CD4-positive, alpha-beta memory T cell (primary cell): ENCODE measurements at places on chromosomes 1 and 21.

DNA sequence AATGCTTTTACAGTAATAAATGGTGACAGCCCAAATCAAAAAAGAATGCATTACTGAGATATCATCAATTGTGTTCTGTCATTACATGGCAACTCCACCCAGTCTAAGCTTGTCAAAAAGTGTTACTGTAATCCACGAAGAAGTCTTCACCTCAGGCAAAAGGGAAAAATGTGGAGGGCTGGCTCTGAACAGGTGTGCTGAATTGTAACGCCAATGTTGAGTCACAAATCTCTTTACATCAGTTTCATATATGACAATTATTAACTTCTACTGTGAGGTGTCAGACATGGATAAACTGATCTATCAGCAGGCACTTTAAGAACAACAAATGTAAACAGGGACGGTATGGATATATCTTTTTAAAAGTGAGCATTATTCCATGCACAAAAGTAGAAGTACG, 98.5 kb upstream of the DMRTA2 start:
- DNase-seq: no peak

GRCh38 chr1:11893907-11894251, 32.3 kb downstream of the KIAA2013 start:
- peak; percentile 58 for DNase-seq

- no peak for DNase-seq
Observed at GRCh38 chr1:17315542-17316130, 7.6 kb downstream of the PADI4 start.

GRCh38 chr1:93577536-93578432, 103.9 kb downstream of the BCAR3 start:
- no peak for DNase-seq

DNA sequence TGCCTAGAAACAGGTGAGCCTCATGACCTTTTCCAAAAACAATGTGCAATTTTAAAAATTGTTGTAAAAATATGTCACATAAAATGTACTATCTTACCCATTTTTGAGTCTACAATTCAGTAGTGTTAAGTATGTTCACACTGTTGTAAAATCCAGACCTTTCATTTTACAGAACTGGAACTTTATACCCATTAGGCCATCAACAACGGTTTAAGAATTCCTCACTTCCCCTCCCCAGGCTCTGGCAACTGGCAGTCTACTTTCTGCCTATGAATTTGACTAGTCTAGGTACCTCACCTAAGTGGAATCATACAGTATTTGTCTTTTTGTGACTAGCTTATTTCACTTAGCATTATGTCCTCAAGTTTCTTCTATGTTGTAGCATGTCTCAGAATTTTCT, 8.6 kb downstream of the CTSE start:
- DNase-seq: no peak

- no peak for DNase-seq
Observed at GRCh38 chr1:14825396-14825795, 226.9 kb downstream of the KAZN start.

GRCh38 chr1:152646656-152647055, 16.5 kb upstream of the LCE2D start:
- no peak for DNase-seq

DNA sequence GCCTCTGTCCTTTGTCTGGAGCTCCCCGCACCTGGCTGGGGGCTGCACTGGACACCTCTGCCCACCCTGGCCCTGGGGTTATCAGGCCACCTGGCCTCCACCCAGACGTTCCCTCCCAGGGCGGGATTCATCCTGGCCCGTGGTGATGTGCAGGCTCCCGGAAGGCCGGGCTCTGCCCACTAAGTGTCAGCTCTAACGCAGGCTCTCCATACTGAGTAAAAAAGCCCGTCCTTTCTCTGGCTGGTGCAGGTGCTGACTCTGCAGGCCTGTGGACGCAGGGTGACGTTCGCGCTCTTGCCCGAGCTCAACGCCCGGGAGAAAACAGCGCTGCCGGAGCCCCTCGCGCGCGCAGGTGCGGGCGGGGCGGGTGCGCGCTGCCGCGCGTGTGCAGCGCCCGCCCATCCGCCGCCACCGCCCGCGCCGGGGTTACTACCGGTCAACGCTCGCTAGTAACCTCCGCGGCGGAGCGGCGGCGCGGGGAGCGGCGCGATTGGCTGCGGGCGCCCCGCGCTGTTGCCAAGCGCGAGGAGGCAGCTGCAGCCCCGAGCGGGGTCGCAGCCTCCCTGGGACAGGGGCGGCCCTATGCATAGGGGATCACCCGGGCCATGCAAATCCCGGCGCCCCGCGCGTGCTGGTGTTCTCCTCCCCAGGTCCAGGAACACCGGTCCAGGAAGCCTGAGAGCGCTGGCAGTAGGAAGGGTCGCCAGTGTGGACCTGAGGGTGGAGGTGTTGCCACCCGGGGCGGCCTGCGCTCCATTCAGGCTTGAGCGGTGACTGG, 15.7 kb downstream of the ABCG1 start:
- peak; percentile 89 for DNase-seq

DNA sequence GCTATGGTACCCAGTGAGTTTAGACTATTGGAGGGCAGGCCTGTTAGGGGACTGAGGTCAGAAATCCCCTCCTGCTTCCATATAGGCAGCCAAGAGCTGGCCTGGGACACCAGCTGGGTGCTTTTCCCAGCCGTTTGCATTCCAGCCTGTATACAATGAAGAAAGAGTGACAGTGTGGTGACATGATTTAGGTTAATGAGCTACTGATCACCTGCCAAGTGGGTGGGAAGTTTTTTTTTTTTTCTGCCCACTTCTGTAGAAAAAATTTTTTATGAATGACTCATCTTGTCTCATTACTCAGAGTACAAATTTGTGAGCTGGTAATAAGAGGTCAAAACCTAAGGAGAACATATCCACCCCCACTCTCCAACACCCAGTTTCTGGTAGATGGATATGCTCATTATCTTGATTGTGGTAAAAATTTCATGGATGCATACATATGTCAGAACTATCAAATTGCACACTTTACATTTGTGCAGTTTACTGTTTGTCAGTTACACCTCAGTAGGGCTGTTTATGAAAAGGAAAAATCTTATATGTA, 16.4 kb upstream of the CGN start:
- no peak for DNase-seq

GRCh38 chr1:205064301-205064700, 20.0 kb downstream of the TMEM81 start:
- no peak for DNase-seq

DNA sequence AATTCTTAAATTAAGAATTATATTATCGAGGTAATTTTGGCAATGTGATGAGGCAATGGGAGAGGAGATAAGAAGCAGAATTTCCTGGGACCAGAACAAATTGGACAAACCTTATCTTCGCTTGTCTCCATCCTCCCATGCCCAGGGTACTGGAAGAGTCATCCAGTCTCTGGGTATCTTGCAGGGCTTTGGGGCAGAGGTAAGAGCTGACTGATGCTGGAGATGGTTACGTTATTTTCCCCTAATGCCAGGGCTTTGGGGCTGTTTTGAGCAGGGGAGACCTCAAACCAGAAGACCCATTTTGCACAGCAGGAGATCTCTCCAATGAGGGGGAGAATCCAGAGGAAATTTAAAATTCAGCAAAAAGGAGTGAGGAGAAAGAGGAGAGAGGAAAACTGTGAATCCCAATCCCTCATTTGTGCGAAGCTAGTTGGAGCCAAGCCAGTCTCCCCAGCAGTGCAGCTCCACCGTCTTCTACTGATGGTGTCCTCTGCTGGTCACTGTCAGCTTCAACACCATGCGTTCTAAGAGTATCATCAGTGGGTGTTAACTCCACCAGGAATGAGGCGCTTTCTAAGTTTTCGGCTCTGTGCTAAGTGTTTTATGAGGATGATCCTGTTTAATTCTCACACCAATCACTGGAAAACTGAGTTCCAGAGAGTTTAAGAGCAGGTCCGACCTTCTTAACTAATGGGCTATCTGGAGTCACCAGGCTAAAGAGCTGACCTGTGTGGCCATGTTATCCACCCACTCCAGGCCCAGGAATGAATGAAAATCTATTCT, 86.8 kb upstream of the CD34 start:
- no peak for DNase-seq

DNA sequence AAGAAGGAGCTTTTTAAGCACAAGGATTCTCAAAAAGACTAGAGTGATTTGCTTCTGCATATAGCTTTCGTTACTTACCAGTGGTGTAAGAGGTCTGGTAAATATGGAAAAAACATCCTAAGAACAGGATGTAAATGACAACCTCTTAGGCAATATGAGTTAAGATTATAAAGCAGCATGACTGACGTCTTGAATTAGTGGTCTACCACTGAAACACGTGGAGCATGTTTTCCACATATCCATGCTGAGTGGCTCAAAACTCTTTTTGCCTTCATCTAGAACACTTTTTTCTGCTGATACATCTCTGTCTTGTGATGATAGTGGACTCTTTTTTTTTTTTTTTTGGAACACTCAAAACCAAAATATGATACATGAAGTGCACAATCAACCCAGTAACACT, 44.6 kb downstream of the RCAN1 start:
- no peak for DNase-seq
